ENCODE measurements at places on chromosomes 12 and 14.

DNA sequence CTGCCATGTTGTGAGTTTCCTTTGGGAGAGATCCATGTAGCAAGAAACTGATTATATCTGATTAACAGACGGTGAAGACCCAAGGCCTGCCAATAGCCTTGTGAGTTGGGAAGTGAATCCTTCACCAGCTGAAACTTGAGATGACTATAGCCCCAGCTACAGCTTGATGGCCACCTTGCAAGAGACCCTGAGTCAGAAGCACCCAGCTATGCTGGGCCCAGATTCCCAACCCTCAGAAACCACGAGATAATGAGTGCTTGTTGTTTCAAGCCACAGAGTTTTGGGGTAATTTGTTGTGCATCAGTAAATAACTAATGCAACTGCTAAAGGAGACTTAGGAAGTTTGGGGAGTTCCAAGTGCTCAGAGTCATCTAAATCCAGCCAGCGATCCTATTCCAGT is 80.3 kb downstream of the AVPR1A start:
- DNase-seq: no peak

GRCh38 chr12:50129290-50129689 is 17.3 kb downstream of the COX14 start:
- DNase-seq: no peak

DNA sequence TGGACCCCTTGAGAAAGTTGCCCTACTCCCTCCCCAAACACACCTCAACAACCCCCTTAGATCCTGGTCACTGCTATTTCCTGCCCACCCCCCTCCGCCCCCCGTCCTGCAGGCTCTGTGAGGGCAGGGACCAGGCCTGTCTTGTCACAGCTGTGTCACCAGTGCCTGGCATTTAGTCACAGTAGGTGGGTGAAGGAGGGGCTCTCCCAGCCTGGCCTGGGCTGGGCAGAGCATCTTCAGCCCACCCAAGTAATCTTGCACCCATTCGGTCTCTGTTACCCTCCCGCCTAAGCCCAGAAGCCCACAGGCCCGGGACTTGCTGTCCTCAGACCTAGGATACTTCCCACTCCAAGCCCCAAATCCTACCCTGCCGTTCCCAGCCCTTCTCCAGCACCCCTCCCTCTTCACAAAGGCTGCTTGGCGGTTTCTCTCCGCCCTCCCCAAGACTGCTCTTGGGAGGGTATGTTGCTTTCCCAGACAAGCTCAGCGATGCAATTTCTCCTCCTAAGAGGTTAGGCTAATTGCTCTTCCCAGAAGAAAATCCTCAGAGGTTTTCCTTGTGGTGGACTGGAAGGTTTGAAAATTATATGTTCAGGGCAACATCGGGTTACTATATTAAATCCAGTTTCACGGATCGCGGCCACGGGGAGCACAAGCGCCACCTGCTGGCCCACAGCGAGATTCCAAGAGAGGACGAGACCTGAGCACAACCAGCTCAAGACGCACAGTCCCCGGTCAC is 50.8 kb upstream of the ZFP36L1 start:
- DNase-seq: peak; percentile 51

- DNase-seq: no peak
Observed at GRCh38 chr14:68639000-68639757, 153.7 kb downstream of the ZFP36L1 start.

- no peak for DNase-seq
Observed at GRCh38 chr14:100979780-100980179, 76.3 kb upstream of the RTL1 start.
